Activated T-helper 1 cell treated with anti-CD3 and anti-CD28 coated beads, Interleukin-2, amount 50 U/mL, for 16 hours (primary cell): ENCODE measurements at places on chromosomes 7 and 10.

DNA sequence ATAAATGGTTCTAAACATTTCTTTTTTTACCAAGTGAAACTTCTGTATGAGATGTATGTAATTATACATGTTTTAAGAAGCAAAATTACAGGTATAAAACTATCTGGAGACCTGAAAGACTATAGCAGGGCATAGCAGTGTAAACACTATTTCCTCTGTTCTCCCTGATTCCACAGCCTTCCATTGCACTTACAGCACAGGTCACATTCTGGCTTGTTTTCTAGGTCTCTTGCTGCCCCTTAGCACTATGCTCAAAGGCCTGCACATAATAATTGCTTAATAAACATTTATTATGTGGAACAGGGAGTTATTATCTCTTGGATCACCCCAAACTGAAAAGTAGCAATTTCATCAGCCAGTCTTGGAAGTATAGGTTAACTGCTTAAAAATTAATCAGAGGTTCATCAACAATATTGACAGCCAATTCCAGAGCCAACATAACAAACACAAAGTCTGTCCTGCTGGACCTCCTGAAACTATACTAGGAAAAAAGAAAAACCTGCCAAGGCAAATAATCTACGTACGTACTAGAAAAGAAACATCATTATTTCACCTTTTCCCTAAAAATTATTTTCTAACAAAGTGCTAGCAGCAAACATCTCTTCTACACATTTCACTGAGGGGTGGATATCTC lies 43.2 kb downstream of the PANK1 start:
- no peak for DNase-seq

- DNase-seq: no peak
Measured at GRCh38 chr7:73912223-73912622, 51.3 kb downstream of the TMEM270 start.

DNA sequence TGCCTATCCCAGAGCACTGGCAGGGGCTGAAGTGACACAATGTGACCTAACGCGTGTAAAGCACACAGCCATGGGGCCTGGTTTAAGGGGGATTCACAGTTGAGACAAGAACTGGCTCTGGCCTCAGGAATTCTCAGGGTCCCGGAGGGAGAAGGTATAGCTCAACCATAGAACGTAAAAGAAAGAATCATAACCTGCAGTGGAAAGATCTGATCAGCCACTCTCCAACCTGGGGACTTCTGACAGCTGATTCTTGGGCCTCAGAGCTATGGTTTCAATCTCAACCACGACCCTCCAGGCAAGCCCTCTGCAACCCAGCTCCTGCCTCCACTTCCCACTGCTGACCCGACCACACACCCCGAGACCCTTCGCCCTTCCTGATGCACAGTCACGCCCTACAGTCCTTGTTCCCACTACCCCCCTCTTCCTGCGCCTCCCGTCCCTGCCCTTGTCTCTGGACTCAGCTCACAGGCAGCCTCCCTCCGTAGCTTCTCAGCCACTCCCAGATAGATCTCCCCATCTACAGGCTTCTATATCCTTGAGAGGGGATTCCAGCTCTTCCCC lies 245.2 kb downstream of the BUB3 start:
- no peak for DNase-seq

DNA sequence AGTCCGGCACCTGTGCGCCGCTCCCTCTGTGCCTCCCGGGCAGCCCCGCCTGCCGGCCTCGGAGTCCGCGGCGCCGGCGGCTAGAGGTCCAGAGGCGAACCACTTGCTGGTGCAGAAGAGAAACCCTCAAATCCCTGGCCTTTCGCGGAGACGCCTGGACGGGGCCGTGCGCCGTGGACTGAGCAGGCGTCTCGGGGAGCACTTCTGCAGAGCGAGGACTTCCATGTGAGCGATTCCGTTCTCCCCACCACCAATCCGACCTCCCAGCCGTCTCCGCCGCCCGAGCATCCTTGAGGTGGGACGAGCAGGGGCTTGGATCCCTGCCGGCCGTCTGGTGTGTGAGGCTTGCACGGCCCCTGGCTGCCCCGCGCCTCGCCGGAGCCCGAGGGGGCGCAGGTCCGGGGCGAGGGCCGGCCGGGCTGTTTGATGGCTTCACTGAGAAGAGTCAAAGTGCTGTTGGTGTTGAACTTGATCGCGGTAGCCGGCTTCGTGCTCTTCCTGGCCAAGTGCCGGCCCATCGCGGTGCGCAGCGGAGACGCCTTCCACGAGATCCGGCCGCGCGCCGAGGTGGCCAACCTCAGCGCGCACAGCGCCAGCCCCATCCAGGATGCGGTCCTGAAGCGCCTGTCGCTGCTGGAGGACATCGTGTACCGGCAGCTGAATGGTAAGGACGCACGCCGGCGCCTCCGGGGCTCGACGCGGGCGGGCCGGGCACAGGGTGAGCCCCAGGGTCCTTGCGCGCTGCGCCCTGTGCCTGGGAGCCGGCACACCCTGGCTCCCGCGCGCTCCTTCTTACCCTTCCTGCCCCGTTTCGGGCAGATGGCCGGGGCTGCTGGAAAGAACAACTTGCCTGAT lies 660 bp downstream of the GALNT17 start:
- DNase-seq: no peak

- no peak for DNase-seq
Measured at GRCh38 chr10:78579995-78580394, 488.8 kb upstream of the ZMIZ1 start.

DNA sequence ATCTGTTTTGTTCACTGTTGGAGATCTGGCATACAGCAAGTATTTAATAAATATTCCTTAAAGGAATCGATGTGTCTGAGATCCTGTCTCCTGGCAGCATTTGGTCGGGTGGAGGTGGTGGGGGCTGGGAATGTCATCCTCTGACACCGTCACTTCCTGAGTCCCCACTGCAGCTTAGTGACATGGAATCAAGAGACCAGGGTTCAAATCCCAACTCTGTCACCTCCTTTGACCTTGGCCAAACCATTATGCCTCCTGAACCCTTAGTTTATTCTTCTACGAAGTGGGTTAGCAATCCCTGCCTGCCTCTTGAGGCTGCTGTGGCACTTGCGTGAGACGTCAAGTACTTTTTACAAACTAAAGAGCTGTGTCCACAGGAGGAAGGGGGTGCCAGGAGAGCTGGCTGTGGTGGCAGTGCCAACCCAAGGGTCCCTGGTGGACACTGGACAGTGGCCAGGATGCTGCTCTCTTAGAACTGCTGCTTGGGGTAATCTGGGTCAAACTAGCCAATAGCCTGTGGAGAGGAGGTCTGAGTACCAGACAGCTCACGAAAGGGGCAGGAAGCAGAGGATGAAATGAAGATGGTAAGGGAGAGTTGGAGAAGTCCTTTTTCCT lies 8.0 kb upstream of the ZMIZ1 start:
- no peak for DNase-seq

GRCh38 chr7:80129785-80130184 lies 4.8 kb upstream of the GNAI1 start:
- DNase-seq: no peak

- DNase-seq: no peak
Measured at GRCh38 chr7:29038463-29038862, 80.3 kb upstream of the TRIL start.

- no peak for DNase-seq
Measured at GRCh38 chr7:29177963-29178600, 16.5 kb upstream of the CHN2 start.
